Renal cortical epithelial cell (primary cell): ENCODE measurements at places on chromosomes 1 and 21. TPM values are rescaled to one million over a fixed set of nuclear protein-coding genes. Genes with fewer than 3 reads are reported as not detected.

- peak; percentile 62 for DNase-seq
Observed at GRCh38 chr1:53956308-53957168, 10.4 kb downstream of the LRRC42 start.

DNA sequence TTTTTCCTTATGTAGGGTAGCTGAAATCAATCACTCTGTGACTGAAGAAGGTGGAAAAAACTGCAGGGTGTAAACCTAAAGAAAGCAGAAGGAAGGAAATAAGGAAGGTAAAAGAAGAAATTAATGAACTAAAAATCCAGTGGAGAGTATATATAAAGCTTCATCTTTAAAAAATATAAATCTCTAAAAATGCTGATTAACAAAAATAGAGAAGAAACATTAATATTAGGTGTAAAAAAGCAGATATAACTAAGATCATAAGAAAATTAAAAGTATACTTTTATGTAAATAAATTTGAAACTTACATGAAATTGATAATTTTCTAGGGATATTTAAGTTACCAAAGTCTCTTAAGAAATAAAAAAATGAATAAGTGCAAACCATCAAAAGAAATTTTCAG lies 159.8 kb downstream of the GALNT2 start:
- no peak for DNase-seq

DNA sequence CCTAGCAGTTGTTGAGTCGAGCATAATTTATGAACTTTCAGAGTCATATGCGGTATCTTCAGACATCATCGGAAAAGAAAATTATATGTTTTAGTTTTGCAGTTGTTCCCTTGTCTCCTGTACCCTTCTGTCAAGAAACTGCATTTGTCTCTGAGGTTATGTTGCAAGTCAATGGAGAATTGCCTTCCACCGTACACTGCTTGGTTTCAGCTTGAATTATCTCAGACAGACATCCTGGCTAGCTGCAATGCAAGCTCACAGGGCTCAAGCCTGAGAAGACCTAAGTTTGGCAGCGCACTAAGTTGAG lies 156.0 kb downstream of the NFIA start:
- peak; percentile 66 for DNase-seq

GRCh38 chr1:182229921-182230491 lies 161.6 kb downstream of the GLUL start:
- DNase-seq, result peak; percentile 39

Gene CTTNBP2NL
- total RNA-seq, result 24.0 and 83.8 TPM in 2 replicates

Gene TFAP2E
- 0.35 and 1.4 TPM in 2 replicates for total RNA-seq

DNA sequence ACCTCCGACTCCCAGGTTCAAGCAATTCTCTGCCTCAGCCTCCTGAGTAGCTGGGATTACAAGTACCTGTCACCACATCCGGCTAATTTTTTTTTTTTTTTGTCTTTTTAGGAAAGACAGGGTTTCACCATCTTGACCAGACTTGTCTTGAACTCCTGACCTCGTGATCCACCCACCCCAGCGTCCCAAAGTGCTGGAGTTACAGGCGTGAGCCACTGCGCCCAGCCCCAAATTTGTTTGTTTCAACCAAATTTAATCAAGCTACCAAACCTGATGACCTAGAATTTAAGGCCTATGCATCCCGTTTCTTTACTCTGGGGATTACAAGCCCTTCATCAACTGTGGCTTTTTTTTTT lies 58.3 kb upstream of the TBX15 start:
- no peak for DNase-seq

DNA sequence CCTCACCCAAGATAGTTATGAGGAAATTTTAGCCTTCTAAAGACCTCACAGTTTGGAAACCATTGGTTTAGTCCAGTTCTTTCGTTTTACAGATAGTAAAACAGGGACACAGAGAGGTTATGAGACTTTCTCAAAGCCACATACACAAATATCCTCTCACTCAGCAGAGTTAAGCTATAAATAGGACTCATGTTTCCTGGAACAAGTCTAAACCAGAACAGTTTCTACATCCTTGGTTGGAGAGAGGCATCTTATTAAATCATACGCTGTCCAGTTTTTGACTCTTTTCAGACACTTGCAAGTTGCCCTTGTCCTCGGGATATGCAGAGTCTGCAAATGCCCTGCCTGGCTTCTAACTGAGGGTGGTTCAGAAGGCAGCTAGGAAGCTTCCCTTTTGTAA lies 462.1 kb upstream of the DEPDC1 start:
- DNase-seq, result no peak

- DNase-seq, result no peak
Observed at GRCh38 chr1:84724128-84724860, 34.0 kb upstream of the SSX2IP start.

DNA sequence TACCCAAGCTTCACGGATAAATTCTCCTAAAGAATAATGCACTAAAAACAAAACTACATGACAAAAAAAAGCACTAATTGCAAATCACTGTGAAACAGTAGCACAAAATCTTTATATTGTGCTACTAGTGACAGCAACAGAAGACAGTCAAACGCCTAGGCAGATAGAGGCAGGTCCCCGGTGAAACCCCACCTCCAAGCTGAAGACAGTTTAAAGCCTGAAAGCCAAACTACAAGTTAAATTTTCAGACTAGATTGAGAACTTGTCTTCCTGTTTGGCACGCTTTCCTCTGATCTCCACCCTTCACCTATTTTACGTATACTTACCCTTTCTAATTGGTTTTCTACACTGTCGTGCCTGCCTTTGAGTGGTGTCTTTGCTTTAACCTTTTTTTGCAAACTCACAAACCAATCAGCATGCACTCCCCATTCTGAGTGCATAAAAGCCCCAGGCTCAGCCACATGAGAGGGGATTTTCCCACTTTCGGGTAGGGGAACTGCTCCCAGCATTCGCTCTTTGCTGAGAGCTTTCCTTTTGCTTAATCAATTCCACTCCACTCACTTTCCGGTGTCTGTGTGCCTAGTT lies 3.6 kb upstream of the BACH1 start:
- DNase-seq, result no peak

Gene FBXO44
- total RNA-seq, result 8.2 and 21.7 TPM in 2 replicates
